ENCODE measurements at places on chromosomes 2 and 18.

DNA sequence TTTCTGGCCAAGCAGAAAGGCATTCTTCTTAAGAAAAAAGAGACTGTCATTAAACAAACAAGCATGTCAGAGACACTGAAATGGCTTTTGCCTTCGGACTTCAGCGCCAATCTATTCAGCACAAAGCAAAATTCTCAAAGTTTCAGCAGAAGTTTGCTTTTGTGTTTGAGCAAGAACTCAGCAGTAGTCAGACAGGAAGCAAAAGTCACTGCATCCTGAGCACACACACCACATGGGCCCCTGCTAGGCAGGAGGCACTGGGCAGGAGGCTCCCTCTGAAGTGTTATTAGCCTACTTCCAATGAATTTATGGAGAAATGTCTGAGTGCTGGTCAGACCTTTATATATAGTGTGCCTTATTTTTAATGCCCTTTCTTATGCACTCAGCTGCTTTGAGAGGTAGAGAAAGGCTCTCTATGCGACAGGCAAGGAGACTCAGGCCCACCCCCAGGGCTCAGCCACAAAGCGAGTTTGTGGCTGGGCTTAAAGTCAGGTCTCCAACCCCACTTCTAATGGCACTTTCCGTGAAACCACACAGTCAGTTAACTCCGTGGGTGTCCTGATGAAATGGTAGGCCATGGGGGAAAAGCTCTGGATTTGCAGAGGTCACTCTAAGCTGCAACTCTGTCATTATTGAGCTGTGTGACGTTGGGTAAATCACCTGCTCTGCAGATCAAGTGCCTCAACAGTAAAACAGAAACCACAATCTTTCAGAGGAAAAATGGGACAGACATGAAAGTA lies 161.0 kb upstream of the TMEM200C start:
- DNase-seq = no peak

DNA sequence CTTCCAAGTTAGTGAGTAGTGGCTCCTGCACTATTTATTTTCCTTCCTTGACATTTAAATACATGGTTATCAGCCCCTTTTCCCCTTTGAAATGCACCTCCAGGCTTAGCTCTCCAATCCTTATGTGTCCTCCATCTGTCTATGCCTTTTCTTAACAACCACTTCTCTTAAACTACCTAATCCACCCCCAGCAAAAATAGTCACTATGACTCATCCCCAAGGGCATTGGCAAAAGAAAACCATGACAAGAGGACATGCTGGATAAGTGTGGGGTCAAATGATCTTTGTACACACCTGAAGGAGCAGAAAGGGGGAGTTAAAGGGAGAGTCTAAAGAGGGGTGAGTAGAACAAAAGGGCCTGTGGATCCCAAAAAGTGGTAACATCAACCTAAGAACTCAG lies 127.2 kb downstream of the ANKRD44 start:
- DNase-seq = no peak

GRCh38 chr2:17520761-17521160 lies 2.5 kb upstream of the RAD51AP2 start:
- no peak for DNase-seq

DNA sequence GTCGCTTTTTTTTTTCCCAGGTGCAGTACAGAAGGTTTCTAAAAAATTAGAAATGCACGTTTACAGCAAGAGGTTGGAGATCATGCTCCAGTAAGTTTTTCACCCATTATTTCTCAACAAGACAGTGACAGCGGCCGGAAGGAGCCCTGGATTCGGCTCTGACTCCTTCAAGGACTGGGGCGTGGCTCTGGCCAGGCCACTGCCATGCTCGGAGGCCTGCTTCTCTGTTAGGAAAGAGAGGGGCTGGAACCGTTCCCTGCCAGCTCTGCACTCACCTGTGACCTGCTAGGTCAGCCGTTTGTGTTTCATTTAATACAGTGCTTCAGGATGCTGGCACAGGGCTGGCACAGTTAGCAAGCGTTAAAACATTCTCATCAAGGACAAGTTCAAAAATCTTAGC lies 6.7 kb upstream of the IAH1 start:
- DNase-seq = no peak

DNA sequence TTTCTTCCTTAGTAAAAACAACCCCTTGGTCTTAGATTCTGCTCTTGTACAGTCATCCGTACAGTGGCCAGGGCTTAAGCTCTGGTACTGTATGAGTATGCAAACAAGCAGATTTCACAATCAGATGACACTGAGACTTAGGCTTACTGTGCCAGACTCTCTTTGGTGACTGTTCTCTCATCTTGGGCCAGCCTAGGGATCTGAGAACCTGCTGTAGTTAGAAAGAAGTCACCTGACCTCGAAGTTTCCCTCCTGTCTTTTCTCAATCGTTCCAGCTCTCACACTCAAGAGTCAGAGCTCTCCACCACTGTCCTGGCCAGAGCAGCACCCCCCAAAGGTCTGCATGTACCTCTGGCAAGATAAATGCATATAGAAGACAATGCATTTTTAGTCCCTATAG lies 63.2 kb downstream of the ZEB2 start:
- no peak for DNase-seq

GRCh38 chr2:117409443-117409842 lies 405.0 kb upstream of the DDX18 start:
- no peak for DNase-seq

DNA sequence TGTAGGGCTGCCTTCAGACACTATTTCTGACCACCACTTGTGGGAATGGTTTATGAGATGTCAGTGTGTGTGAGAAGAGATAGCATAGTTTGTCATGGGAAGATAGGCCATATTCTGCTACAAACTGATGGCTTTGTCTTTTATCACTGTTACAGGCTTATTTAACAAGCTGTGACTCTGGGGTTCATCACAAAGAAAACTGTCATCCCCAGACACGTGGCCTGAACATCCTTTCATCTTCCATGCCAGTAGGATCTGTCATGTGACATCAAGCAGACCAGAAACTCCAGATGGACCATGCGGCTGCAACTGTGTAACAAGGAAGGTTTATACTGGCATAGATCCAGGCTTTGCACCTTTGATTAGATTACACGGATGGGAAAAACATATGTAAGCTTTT lies 128.6 kb upstream of the KCNH7 start:
- DNase-seq = no peak

All from T-helper 9 cell (primary cell).